ENCODE measurements at places on chromosomes 11 and 22. TPM values are rescaled to one million over a fixed set of nuclear protein-coding genes. Genes with fewer than 3 reads are reported as not detected.

DNA sequence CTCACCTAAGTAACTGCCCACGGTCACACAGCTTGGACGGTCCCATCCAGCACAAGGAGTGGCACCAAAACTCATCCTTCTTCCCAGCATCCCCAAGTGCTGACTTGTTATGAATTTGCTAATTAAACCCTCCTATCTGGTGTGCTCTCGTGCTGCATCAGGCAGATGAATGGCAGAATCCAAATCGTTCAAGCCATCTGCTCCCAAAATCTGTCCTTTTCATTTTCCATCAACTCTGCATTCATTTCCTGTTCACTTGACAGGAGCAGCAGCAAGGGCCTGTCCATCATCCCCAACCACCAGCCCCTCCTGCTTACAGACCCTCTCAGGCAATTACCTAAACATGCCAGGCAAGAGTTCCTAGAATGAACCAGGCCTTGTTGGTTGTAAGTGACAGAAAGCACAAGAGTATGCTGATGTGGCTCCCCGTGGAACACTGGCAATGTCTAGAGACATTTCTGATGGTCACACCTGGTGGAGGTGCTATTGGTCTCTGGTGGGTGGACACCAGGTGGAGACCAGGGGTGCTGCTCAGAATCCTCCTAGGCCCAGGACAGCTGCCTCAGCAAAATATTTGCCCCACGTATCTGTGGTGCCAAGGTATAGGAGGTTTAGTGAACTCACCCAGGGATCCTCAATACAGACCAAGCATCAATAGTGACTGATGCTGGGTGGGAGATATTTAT, 832.5 kb downstream of the TBC1D22A start:
- no peak overlapping the region for H3K4me3 ChIP-seq
- H3K36me3 ChIP-seq = no peaks in the 10 kb centered on the region
- no peaks in the 10 kb centered on the region for H3K4me1 ChIP-seq
- H3K27ac ChIP-seq = no peak overlapping the region
- DNase-seq = no peak

DNA sequence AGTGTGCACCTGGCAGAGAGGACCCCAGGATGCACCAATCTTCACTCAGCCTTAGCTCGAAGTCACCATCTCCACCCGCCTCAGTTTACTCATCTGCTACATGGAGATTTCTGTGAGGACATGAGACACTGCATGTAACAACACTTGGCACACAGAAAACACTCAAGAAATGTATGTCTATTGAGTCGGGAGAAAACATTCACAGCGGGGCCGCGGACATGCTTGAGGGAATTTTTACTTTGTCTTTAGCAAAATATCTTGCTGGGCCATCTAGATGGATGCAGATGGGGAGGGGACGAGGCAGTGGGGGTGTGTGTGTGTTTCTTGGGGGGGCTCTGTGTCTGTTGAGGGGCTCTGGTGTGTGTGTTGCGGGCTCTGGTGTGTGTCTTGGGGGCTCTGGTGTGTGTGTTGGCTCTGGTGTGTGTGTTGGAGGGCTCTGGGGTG, 28.4 kb upstream of the RFPL3 start:
- H3K27me3 ChIP-seq = no peaks in the 10 kb centered on the region
- no peaks in the 10 kb centered on the region for H3K4me1 ChIP-seq
- no peaks in the 10 kb centered on the region for H3K36me3 ChIP-seq
- no peak overlapping the region for H3K4me3 ChIP-seq

DNA sequence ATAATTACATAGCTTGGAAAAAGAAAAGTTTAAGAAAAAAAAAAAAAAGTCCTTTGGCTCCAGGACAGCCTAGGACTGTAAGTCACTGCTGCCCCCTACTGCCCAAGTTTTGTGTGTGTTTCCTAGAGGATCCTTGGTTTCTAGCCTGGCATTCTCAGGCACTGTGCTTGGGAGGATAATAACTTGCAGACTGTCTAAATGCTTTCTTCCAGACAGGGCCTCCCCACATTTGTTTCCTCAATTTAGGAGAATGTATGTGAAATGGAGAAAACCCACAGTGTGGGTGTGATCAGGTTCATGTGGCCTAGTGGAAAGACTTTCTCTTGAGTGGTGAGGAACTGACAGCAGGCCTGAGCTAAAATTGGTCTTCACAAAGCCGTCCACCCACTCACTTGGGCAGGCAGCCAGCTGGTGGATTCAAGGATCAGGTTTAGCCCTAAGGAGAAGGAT, 191.0 kb downstream of the NAV2 start:
- H3K27me3 ChIP-seq = no peaks in the 10 kb centered on the region
- H3K36me3 ChIP-seq = no peaks in the 10 kb centered on the region
- no peak overlapping the region for H3K4me3 ChIP-seq

DNA sequence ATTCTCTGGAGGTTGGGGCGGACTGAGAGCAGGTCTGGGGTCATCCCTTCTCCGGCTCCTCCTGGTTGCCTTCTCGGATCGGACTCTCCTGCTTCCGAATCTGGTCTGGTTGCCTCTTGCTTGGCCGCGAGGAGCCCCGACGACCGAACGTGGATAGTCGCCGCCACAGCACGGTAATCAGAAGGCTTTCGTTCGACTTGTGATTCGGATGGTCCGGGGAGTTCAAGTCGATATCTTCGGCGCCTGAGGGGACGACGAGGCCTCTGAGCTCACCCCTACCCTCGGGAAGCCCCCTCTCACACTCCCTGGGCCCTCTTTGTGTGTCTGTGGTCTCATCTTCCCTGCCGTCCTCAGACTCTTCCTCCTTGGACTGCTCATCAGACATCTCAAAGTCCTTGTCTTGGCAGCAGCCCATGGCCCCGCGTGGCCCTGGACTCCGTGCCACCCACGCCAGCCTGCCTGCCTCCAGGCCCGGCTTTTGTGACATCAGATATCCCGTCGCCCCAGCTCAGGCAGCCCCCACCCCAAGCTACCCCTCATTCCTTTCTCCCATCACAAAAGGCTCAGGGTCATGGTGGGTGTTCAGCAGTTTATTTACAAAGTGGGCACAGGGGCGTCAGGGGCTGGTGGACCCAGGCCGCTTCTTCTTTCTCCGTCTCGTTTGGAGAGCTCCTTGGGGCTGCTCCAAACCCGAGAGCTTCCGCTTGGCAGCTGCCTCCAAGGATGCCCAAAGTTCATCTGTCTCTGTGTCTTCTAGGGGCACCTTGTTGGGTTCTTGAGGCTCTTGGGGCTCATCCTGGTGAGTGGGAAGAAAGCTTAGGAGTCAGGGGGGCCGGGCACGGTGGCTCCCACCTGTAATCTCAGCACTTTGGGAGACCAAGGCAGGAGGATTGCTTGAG, at the start of gene TEX54:
Gene TEX54, minus strand, starts transcription at position 506 of the 899 bp plus-strand sequence.
- peaks cover 29% of the 10 kb centered on the region for H3K36me3 ChIP-seq
- H3K27ac ChIP-seq = peak within 1 kb of the TSS; percentile 98
- H3K27me3 ChIP-seq = no peaks in the 10 kb centered on the region

DNA sequence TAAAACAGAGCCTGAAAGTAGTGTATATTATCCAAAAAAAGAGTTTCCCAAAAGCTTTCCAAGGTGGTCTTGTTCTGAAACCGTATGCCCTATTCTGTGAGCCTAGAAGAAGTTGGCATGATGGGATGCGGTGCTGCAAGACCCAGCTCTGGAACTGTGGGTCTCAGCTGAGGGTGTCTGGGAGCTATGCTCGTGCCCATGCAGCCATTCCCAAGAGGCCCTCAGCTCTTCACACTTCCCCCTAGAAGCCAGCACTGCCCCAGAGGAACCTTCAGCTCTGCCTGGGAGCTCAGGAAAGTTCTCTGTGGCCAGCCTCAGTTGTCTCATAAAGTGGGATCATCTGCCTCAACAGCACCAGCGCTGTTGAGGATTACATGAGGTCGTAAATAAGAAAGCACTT, 6.4 kb upstream of the SYT12 start:
- H3K36me3 ChIP-seq = no peaks in the 10 kb centered on the region
- no peaks in the 10 kb centered on the region for H3K27me3 ChIP-seq
- no peak for DNase-seq
- H3K4me3 ChIP-seq = no peak overlapping the region
- H3K4me1 ChIP-seq = no peaks in the 10 kb centered on the region

DNA sequence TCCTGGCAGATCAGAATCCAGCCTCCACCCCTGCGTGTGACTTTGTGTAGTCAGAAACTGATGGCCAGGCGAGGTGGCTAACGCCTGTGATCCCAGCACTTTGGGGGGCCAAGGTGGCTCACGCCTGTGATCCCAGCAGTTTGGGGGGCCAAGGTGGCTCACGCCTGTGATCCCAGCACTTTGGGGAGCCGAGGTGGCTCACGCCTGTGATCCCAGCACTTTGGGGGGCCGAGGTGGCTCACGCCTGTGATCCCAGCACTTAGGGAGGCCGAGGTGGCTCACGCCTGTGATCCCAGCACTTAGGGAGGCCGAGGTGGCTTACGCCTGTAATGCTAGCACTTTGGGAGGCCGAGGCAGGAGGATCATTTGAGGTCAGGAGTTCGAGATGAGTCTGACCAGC, 5.2 kb downstream of the NCAPH2 start:
- no peak overlapping the region for H3K27ac ChIP-seq
- peaks cover 14% of the 10 kb centered on the region for H3K4me1 ChIP-seq
- DNase-seq = no peak
- peaks cover 21% of the 10 kb centered on the region for H3K36me3 ChIP-seq
- no peaks in the 10 kb centered on the region for H3K27me3 ChIP-seq

GRCh38 chr22:19092725-19093124, 29.5 kb downstream of the DGCR2 start:
- DNase-seq = no peak
- H3K27me3 ChIP-seq = no peaks in the 10 kb centered on the region
- H3K4me1 ChIP-seq = no peaks in the 10 kb centered on the region
- H3K36me3 ChIP-seq = peaks cover 7% of the 10 kb centered on the region
- H3K27ac ChIP-seq = no peak overlapping the region

- no peaks in the 10 kb centered on the region for H3K4me1 ChIP-seq
- H3K36me3 ChIP-seq = peaks cover 2% of the 10 kb centered on the region
- H3K4me3 ChIP-seq = no peak overlapping the region
- H3K27ac ChIP-seq = no peak overlapping the region
- no peaks in the 10 kb centered on the region for H3K27me3 ChIP-seq
Observed at GRCh38 chr11:17378655-17379054, 9.8 kb downstream of the KCNJ11 start.

APOBEC3B gene
- not detected for total RNA-seq

F2 gene
- total RNA-seq = not detected

CCDC87 gene
- total RNA-seq = 0.86 TPM

LAYN gene
- total RNA-seq = 5.9 TPM

TMEM86A gene
- 4.6 TPM for total RNA-seq

Data from right atrium auricular region (tissue), 2 donors.